ENCODE measurements at places on chromosomes 5 and 9.

DNA sequence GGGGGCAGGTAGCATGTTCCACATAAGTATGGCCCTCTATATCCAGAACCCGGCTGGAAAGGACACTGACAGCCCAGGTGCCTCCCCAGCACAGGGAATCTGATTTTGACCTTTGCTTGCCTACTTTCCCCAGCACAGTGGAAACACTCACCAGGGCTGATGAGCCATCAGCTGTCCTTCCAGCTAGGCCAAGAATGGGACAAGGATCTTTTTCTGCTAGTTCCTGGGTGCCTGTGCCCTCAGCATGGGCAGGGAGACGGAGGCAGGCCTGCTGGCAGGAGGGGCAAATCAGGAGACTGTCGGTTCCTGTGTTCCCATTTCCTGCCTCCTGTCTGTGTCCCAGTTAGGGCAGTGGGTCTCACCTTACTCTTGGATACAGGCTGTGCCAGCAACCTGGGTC is 1.1 kb downstream of the CYFIP2 start:
- no peak for DNase-seq

DNA sequence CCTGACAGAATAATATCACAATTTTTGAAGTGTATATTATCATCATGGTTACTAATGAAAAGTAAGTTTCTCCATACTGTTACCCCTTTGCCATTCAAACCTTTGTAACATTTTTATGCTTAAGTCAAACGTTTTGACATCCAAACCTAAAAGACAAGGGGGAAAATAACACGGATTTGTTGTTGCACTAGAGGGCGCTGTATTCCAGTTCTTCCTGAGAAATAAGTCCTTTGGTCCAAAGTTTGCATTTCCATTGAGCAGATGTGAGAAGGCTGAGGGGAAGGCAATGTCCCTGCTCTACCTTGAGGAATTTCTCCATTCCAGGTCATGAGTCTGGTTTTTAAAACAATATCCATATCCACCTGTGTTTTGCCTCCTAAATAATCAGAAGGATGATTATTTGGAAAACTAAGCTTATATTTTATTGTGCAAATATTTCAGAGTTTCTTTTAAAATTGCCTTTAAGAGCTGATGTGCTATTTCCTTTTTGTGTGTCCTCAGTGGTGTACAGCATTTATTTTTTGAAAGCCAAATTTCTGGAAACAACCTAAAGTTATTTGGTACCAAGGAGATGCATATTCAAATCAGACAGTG is 9.7 kb downstream of the LECT2 start:
- no peak for DNase-seq

DNA sequence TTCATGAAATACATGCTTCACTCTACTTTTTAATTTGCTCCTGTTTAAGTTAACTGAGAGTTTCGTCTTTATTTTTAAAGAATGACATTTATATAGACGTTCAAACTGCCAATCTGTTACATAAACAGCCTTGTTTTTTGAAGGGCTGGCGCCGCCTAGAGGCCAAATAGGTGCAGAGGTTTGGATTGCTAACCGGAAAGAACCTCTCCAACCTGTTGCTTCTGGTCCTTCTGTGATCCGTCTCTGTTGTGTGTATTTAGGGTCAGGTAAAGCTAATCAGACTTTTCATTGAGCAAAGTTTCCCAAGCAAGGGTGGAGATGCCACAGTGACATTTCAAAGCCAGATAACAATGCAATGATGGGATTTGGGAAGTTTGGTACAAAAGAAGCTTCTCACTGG is 39.5 kb upstream of the GLIS3 start:
- peak; percentile 42 for DNase-seq

DNA sequence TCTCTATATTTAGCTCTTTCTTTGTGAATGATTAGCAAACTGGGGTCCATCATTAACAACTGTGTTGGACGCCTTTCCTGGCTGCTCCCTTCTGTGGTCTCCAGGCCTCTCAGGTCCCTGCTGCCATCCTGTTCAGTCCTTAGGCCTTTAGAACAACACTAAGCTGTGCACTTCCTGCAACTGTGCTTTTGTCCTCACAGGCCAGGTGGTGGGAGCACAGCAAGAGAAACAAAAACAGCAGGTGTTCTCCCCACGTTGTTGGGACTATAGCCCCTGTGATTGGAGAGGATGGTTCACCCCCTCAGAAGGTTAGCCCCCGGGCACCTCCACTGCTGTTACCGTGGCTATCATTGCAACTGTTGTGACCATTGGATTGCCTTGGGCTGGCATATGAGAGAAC is 41.7 kb upstream of the CLINT1 start:
- no peak for DNase-seq

Measured in activated CD8-positive, alpha-beta memory T cell treated with anti-CD3 and anti-CD28 coated beads for 48 hours (primary cell).